ENCODE measurements at places on chromosomes 16 and 17.

- no peak for DNase-seq
Observed at GRCh38 chr17:31580706-31581490, 189.4 kb downstream of the RAB11FIP4 start.

- DNase-seq, result no peak
Observed at GRCh38 chr17:27367121-27367981, 73.4 kb downstream of the WSB1 start.

DNA sequence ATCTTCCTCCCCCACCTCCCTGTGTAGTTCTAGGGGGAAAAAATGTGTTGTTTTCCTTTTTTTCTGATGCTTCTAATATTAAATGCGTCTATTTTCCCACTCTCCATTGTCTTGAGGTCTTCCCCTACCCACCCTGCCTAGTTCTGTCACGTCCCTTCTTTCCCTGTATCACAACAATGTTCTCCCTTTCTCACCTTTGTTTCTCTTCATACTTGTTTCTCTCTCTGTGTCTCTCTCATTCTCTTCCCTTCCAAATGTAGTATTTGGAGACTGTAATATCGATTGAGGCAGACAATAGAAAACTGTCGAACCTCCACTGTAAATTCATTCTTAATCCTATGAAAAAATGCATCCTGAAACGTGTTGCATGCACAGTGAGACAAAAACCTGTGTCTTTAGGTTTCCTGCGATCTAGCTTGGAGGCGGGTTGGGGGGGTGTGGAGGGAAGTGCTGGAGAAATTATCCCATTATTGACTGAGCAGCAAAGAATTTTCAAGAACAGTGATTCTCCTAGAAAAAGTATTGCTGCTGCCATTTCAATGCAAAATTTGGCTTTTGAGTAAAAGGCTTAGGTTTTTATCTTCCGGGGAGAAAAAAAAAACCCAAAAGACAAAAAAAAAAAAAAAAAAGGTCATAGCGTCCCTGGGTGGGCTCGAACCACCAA is 1.3 kb upstream of the PSMB3 start:
- DNase-seq, result no peak

- no peak for DNase-seq
Observed at GRCh38 chr16:2422123-2422867, 7.0 kb upstream of the CCNF start.

GRCh38 chr16:3035972-3036725 is 595 bp downstream of the BICDL2 start:
- no peak for DNase-seq

DNA sequence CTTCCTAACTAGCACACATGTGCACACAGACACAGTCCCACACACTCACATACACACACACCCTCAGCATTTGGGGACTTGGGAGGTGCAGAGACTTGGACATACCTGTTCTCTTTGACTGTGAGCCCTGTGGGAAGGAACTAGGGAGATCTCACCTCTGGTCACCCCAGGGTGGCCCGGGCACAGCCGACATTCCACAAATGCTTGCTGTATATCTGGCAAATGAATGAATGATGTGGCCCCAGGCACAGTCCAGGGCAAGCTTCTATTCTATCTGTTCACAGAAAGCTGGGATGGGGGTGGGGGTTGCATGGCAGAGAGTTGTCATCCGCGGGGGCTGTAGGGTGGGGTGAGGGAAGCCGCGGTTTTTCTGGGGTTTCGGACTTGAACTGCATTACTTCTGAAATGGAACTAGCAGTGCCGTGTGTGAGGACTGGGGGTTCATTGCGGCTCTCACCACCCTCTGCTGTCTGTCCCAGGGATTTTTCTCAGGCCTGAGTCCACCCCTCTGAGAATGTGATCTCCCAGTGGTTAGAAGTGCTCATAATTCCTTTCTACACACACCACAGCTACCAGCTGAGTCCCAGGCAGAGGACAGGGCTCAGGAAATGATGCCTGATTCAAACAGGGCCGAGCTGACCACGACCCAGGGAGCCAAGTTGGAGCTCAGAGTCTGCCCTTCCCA is 3.3 kb upstream of the RIPOR1 start:
- no peak for DNase-seq

DNA sequence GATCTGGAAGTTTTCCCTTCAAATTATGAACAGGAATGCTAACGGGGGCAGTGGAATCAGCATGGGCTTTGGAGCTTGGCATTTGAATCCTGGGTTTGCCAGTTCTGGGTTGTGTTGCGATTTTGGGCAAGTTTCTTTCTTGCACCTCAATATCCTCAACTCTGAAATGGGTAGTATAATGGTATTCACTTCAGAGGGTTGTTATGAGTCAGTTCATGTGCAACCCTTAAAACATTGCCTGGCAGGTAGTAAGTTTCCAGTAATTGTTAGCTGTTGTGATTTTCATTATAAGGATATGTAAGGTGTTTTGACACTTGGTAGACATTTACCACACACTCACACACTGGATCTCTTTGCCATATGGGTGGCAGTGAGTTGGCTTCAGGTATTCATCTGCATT is 33.4 kb downstream of the SNX29 start:
- no peak for DNase-seq

GRCh38 chr16:47475786-47476185 is 14.7 kb downstream of the PHKB start:
- no peak for DNase-seq

GRCh38 chr17:34822007-34822739 is 139.1 kb downstream of the CCT6B start:
- no peak for DNase-seq

DNA sequence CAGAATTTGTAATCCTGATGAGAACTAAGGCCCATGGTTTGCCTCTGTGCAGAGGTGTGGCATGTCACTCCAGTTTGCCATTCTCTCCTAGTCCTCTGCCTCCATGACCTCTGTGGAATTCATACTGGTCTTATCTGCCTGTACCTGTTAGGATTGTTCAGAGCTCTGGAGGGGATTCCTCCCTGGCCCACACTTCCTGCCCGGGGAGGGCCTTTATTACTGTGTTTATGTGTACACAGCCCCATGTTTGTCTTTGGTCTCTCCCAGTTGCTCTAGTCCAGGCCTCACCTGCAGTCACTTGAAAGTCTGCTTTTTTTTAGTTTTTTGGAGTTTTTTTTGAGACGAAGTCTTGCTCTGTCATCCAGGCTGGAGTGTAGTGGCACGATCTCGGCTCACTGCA is 36.4 kb downstream of the RHBDL3 start:
- no peak for DNase-seq

DNA sequence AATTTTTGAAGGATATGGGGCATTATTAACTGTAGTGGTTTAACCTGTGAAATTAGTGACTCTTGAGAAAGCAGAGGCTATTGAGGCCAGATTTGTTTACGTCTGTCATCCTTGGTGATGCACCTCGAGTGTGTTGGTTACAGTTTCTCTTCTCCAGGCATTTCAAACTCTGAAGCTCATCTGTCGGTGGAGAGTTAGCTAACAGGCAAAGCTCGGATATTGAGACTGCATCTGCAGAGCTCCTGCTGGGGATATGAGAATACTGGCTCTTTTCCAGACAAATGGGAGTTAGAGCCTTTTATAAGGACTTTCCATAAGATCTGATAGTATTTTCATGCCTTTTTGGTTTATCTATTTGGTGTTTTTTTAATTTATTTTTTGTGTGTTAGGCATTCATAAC is 6.7 kb downstream of the CLEC16A start:
- DNase-seq, result no peak

DNA sequence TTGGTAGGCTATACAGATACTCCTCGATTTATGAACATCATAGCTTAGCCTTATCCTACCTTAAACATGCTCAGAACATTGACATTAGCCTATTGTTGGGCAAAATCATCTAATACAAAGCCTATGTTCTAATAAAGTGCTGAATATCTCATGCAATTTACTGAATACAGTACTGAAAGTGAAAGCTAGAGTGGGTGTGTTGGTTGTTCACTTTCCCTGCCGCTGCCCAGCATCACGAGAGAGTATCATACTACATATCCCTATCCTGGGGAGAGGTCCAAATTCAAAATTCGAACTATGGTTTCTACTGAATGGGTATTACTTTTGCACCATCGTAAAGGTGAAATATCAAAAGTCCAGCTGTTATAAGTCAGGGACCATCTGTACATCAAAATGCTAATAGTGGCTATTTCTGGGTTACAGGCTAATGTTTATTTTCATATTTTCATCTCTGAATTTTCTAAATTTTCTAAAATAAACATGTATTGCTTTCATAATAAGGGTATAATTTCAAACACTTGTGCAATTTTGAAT is 54.5 kb downstream of the NACA2 start:
- DNase-seq, result no peak

- no peak for DNase-seq
Observed at GRCh38 chr17:77461277-77462057, 320.7 kb downstream of the SEC14L1 start.

- DNase-seq, result no peak
Observed at GRCh38 chr17:81154961-81155360, 10.3 kb upstream of the PVALEF start.

- no peak for DNase-seq
Observed at GRCh38 chr17:49381033-49381432, 19.0 kb upstream of the ZNF652 start.

DNA sequence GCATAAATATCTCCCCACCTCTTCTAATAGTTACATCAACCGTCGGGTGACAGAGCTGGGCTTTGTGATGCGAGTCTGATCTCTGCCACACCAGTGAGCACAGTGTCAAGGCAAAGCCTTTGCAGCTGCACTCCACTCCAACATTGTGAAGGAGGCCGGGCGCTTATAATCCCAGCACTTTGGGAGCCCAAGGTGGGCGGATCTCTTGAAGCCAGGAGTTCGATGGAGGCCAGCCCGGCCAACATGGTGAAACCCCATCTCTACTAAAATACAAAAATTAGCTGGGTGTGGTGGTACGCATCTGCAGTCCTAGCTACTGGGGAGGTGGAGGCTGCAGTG is 18.9 kb downstream of the CYB5D2 start:
- no peak for DNase-seq

DNA sequence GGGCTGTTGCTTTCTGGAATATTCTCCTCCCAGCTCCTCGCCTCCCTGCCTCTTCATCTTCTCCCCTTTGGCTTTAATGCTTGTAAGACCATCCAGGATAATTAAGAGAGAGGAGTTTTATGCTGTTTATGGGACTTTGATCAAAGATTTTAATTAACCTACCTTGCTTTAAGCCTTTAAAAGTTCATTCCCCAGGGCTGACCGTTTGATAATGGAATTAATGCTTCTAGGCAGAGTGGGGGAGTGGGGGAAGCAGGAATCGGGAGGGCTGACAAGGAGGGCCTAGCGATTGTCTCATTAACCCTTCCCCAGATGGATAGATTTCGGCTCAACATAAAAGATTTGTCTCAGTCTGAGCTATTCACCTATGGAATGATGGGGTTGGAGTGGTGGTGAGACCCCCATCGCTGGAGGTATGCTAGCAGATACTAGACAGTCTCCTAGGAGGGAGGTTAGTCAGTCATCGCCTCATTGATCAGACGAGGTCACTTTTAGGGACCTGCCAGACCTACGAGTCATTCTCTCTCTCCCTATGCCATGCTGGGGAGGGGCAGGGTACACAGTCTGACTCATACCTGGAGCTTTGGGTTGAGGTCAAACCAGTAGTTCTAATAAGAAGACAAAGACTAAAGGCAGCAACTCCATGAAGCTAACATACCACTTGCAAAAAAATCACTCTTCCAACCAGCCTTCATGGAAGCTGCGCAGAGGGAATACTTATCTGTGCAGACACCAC is 236.6 kb upstream of the NLRP1 start:
- no peak for DNase-seq

GRCh38 chr16:81657224-81657623 is 121.9 kb upstream of the PLCG2 start:
- no peak for DNase-seq

- no peak for DNase-seq
Observed at GRCh38 chr16:31527734-31528274, at the start of gene AHSP. TSS of gene AHSP (plus strand) at chr16:31527900. CDS start at chr16:31528140, 240 bp downstream.

GRCh38 chr17:7673239-7673638 is 14.1 kb downstream of the TP53 start:
- DNase-seq, result no peak

DNA sequence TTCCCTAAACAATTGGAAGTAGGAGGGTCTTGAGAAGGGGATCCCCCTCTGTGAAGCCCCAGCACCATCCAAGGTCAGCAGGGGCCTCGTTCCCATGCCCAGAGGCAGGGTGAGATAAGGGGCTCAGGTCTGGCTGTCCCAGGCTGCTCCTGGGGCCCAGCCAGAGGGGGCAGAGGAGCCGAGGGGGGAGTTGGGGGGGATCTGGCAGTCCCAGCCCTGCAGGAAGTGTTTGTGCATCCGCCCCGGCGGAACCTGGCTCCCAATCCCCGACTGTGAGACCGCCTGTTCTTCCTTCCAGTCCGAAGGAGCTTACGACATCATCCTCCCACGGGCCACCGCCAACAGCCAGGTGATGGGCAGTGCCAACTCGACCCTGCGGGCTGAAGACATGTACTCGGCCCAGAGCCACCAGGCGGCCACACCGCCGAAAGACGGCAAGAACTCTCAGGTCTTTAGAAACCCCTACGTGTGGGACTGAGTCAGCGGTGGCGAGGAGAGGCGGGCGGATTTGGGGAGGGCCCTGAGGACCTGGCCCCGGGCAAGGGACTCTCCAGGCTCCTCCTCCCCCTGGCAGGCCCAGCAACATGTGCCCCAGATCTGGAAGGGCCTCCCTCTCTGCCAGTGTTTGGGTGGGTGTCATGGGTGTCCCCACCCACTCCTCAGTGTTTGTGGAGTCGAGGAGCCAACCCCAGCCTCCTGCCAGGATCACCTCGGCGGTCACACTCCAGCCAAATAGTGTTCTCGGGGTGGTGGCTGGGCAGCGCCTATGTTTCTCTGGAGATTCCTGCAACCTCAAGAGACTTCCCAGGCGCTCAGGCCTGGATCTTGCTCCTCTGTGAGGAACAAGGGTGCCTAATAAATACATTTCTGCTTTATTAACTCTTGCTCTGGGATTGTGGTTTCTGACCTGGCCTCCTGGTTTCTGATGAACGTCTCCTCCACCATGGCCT is 14.9 kb downstream of the GPRC5C start:
- DNase-seq, result no peak

DNA sequence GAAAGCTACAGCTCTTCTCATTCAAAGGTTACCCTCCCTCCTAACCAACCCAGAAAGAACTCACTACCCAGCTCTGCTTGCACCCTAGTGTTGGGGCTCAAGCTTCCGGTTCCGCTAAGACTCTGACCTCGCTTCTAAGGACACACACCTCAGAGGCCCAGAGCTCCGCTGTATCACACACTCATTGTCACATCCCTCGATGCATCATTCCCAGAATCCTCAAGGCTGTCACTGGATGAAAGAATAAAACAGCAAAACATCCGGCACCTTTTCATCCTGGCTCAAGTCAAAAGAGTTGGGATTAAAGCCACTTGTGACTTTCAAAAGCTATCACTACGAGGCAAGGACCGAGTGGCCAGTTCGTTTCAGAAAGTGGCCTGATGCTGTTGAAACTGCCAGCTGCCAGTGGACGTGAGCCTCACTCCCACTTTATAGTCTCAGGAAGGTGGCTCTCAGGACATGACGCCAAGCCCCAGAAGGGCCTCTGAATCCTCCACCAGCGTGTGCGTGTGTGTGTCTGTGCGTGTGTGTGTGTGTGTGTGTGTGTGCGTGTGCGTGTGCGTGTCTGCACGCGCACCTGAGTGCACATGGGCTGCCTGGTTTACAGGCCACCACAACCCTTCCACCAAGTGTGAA is 29.0 kb downstream of the ZFHX3 start:
- DNase-seq, result no peak

Data from activated naive CD8-positive, alpha-beta T cell treated with anti-CD3 and anti-CD28 coated beads, Interleukin-2, amount 50 U/mL, for 16 hours (primary cell).